ENCODE measurements at places on chromosomes 16 and 17.
A peak's percentile ranks its signal among the peaks of the same experiment; 100 is the strongest.

DNA sequence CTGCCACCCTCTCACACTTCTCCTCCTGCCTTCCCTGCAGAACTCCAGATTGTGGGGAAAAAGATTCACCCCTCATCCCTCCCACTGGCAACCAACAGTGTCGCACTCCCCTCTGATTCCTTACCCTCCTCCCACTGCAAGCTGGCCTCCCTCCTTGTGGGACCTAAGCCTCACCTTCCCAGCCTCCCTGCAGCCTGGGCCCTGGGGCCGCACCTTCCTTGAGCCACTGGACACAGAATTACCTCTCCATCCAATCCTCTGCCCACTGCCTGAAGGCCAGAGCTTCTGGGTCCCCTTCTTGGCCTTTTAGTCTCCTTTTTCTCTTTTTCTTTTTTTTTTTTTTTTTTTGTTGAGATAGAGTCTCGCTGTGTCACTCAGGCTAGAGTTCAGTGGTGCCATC is 33.9 kb downstream of the NGFR start:
- no peak for DNase-seq

GRCh38 chr16:11781773-11782172 is 15.3 kb downstream of the ZC3H7A start:
- DNase-seq, result no peak

DNA sequence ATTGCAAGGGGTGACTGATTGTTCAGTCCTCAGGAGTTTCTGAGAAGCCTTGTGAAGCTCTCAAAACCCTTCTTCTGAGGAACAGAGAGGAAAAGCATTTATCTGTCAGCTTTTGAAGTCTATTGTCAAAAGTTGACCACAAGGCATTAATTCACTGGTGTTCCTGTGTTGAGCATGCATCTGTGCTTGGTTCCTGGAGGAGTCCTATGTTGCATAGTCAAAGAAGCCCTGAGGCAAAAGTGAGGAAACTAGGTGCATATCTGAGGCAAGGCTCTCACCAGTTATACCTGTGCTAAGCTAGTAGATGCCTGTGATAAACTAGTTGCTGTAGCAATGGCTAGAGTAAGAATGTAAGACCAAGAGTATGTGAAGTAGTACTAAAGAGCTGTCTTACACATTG is 1.8 kb upstream of the HEATR6 start:
- no peak for DNase-seq

GRCh38 chr16:49493836-49494235 is 120.2 kb downstream of the C16orf78 start:
- DNase-seq, result no peak

GRCh38 chr17:31269578-31269983 is 27.5 kb downstream of the OMG start:
- no peak for DNase-seq

DNA sequence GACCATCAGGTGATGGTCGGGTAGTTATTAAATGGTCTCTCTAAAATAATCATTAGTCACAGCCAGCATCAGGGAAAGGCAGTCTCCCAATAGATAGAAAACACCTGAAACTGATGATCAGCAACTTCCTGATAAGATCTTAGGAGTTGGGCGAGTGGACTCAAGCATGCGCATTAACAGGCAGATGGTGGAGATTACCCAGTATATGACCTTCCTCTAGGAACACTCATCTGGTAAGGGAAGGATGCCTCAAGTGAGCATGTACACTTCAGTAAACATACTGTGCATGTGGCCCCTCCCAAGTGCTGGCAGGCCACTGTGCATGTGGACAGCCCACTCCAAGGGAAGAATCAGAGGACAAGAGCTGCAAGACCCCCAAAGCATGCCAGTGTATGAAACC is 105.9 kb downstream of the ABCC12 start:
- no peak for DNase-seq

GRCh38 chr17:30964876-30965275 is 6.0 kb upstream of the RNF135 start:
- DNase-seq, result no peak

GRCh38 chr16:54417384-54417783 is 130.8 kb upstream of the IRX3 start:
- DNase-seq, result no peak

DNA sequence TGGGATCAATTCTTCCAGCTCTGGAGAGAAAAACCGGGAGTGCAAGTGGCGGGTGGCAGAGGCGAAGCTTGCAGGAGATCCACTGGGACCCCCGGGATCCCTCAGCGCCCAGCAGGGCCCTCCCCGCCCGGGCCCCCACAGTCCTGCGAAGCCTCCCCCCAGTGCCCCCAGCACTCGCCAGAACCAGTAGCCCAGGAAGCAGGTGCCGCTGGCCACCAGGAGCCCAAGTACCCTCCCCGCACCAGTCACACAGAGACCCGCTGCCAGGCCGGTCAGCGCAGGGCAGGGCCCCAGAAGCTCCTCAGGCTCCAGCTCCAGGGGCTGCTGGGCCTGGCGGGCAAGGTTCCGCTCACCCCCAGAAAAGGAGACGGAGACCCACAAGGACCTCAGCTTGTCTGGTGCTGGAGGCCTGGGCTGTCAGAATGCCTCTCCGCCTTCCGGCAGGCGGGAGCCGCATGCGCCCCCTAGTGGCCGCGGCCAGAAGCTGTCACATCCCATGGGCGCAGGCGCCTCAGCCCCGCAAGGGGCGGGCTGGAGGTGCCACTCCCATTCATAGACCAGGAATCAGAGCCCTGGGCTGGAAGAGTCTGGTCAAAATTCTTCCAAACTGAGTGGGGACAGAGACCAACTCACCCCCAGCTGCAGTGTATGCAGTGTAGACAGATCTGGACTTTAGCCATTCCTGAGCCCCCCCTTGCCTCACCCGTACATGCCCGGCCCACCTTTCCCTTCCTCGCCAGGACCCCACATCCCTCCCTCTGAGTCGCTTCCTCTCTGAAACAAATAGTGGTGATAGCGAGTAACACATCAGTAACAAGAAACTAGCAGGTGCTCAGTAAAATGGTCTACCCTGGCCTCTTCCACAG is 1002.3 kb downstream of the KCNJ18 start:
- DNase-seq, result no peak

DNA sequence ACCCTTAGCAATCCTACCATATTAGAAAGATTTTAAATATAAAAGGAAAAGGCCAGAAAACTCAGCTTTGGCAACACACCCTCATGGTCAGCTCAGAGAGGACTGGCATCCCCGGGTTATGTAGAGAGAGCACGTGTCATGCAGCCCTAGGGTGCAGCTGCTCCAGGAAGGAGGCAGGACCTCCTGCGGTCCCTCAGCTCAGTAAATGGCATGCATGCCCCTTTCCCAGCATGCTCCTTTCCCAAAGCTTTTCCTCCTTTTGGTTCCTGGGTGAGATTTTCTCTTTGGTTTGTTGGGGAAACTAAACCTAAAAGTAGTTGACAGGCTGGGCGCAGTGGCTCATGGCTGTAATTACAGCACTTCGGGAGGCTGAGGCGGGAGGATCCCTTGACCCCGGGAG is 3.9 kb downstream of the GAN start:
- no peak for DNase-seq

- no peak for DNase-seq
These were observed 11.4 kb upstream of the NLRC5 start for GRCh38 chr16:56977823-56978430.

GRCh38 chr16:1674306-1674705 is 3.8 kb upstream of the JPT2 start:
- DNase-seq, result no peak

DNA sequence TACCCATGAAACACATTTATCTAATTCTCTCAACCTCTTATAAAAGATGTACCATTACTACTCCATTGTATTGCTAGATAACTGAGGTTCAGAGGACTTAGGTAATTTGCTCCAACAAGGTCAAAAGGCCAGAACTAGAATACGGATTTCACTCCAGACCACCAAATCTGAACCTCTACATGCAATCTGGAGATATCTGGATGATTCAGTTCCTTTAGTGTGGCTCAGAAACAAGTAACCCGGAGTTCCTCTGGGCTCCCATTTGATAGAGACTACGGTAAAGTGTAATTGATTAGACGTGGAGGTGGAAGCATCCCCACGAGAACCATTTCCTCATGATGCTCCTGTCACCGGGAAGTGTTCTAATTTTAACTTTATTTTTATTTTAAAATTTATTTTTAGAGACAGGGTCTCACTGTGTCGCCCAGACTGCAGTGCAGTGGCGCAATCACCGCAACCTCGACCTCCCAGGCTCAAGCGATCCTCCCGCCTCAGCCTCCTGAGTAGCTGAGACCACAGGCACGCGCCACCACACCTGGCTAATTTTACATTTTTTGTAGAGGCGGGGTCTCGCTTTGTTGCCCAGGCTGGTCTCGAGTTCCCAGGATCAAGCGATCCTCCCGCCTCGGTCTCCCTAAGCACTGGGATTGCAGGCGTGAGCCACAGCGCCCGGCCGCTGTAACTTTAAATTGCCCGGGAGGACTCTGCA is 608 bp upstream of the COX10 start:
- no peak for DNase-seq

- DNase-seq, result no peak
These were observed 220.8 kb downstream of the RPTOR start for GRCh38 chr17:80765241-80765961.

DNA sequence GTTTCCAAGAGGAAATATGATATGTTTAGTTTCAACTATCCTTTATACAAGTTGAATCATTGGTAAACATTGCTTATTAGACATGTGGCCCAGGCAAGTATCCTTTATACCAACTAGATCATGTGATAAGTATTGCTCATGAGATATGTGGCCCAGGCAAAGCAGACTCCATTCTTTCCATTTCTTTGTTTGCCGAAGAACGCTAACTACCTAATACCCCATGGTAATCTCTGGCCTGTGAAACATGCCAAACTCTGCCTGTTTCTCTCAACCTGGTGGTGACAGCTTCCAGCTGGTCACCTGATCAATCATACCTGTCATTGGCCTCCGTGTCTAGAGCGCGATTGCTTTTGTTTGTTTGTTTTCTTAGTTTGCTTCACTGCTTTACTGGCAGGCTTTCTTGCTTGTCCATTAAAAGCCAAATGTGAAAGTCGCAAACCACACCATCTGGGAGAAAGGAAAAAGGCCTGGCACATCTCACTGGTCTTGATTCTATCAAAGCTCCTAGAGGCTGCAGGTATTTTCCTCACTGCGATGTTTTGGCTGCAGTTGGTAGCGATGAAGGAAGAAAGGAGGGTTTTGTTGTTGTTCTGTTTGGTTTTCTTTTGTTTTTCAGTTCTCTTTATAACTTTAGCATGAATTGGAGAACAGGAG is 686.2 kb downstream of the KCNJ2 start:
- DNase-seq, result peak; percentile 32

DNA sequence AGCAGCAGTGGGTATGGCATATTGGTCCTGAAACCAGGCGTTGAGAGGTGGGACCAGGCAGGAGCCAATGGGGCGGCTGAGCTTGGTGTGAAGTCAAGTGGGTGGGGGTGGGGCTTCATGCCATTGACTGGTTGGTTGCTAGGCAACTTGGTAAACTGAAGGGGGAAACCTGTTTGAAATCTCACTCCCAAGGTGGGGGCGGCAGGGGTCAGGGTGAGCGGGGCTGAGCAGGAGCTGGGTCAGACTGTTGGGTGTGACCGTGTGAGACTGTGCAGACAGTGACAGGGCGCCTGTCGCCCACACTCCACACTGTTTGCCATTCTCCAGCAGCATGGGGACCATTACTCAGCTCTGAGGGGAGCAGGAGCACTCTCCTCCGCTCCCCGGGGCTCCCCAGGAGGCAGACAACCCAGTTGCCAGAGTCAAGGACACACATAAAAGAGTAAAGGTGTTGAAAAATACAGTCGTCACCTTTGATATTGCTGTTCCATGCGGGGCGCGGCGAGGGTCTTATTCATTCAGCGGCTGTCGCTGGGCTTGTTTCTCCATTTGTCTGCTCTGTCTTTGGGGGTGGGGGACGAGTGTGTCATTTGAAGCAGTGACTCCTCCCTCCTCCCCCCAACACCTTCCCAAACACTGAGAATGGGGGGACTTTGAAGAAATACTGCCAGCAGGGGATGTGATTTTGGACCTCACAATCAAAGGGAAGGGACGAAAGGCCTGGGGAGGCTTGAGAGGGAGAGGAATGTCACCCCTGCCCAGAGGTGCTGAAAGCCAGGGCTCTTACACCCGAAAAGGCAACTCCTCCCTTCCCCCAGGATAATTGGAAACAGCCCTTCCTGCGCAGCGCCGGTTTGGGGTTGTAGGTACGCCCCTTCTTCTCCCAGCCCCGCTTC is 1.2 kb upstream of the EFNB3 start:
- DNase-seq, result peak; percentile 81

- DNase-seq, result peak; percentile 78
These were observed at the start of gene MRC2 for GRCh38 chr17:62627219-62627903. TSS of gene MRC2 (plus strand) at chr17:62627670. CDS start at chr17:62627803, 133 bp downstream.

DNA sequence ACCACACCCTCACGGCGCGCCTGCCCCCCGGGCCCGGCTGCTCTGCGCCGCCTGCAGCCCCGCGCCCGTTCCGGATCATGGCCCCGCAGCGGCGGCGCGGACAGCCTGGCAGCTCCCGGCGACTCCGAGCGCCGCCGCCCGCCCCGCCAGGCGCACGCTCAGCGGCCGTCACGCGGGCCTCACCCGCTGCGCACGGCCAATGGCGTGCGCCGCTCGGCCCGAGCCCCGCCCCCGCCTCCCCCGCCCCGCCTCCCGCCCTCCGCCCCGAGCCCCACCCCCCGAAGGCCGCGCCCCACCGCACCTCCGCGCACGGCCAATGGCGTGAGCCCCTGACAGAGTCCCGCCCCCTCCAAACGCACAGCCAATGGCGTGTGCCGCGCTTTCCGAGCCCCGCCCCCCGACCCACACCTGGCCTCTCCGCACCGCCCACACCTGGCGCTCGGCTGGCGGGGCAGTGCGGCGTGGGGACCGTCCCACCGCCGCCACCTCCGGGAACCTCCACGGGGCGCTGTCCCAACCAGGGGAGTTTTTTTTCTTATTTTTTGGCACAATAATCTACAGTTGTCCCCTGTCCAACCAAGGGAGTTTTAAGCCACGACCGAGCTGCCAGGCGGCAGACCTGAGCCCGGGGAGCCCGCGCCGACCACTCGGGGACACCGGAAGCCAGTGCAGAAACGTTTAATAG is at the start of gene PCYT2:
TSS of gene PCYT2 (minus strand) at position 123 of the 685 bp plus-strand sequence. CDS start at position 79, 44 bp downstream.
- DNase-seq, result peak; percentile 90

GRCh38 chr17:45895304-45895968 is 1.1 kb downstream of the MAPT start:
- peak; percentile 46 for DNase-seq

- DNase-seq, result peak; percentile 73
These were observed 197.7 kb upstream of the GSE1 start for GRCh38 chr16:85415196-85416090.

- no peak for DNase-seq
These were observed 23.8 kb downstream of the GDPD1 start for GRCh38 chr17:59244081-59244480.
